ENCODE measurements at places on chromosomes 3 and 15.

DNA sequence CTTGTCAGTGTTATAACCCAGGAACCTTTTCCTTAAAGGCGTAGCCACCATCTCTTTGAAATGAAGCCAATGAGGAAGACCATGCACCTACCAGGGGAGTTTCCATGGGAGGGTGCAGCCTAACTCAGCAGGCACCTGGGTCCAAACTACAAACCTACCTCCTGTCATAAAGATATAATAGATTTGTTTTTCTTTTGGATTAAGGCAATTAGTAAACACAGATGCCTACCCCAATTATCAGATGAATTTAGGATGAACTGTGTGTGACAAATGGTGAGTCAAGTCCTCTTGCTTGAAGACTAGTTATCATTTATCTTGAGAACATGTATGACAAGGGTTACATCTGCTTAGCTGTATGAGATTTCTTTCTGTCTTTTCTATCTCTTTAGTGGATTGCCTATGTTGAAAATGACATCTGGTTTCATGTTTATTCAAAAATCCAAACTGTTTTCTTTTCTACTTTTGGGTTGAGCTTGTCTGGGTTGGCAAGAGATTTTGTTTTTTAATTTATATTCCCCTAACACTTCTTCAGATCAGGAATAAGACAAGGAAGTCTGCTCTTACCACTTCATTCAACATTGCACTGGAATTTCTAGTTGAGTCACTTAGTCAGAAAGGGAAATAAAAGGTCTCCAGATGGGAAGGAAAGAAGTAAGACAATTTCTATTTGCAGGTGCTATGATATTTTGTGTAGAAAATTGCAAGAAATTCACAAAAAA is 149.9 kb downstream of the NEK10 start:
- no peak for DNase-seq

- DNase-seq = no peak
Measured at GRCh38 chr3:120057626-120058025, 36.6 kb downstream of the GSK3B start.

DNA sequence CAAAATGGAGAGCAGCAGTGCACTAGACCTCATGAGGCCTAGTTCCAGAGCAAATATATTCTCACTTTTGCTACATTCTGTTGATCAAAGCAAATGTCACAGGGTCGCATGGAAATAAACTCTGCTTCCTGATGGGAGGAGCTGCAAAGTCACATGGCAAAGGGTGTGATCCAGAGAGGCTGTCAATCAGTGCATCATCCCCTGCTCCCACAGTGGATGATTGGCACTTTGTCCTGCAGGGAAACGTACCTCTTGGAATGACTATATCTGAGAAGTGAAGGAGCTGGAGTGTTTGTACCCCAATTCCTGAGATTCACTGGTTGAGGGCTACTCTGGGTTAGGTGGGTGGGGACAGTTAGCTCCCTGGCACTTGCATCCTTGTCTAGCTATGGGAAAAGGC is 195.1 kb upstream of the CTDSPL start:
- DNase-seq = no peak

- DNase-seq = no peak
Measured at GRCh38 chr3:108183971-108184370, 38.3 kb downstream of the IFT57 start.

GRCh38 chr3:33144433-33144832 is 30.6 kb downstream of the CRTAP start:
- DNase-seq = peak; percentile 32

GRCh38 chr15:30827625-30828303 is 76.0 kb upstream of the FAN1 start:
- DNase-seq = no peak

DNA sequence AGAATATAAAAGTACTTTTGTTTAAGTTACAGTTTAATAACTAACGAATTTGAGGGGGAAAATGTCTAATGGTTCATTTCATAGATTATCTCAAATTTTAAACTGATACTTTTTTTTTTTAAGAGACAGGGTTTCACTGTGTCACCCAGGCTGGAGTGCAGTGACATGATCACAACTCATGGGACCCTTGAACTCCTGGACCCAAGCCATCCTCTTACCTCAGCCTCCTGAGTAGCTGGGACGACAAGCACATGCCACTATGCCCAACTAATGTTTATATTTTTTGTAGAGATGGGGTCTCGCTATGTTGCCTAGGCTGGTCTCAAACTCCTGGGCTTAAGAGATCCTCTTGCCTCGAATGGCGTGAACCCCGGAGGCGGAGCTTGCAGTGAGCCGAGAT is 16.5 kb downstream of the LRRC58 start:
- DNase-seq = no peak

GRCh38 chr3:111286746-111287145 is 215.1 kb downstream of the NECTIN3 start:
- no peak for DNase-seq

GRCh38 chr3:107562969-107563529 is 40.3 kb downstream of the BBX start:
- DNase-seq = no peak

DNA sequence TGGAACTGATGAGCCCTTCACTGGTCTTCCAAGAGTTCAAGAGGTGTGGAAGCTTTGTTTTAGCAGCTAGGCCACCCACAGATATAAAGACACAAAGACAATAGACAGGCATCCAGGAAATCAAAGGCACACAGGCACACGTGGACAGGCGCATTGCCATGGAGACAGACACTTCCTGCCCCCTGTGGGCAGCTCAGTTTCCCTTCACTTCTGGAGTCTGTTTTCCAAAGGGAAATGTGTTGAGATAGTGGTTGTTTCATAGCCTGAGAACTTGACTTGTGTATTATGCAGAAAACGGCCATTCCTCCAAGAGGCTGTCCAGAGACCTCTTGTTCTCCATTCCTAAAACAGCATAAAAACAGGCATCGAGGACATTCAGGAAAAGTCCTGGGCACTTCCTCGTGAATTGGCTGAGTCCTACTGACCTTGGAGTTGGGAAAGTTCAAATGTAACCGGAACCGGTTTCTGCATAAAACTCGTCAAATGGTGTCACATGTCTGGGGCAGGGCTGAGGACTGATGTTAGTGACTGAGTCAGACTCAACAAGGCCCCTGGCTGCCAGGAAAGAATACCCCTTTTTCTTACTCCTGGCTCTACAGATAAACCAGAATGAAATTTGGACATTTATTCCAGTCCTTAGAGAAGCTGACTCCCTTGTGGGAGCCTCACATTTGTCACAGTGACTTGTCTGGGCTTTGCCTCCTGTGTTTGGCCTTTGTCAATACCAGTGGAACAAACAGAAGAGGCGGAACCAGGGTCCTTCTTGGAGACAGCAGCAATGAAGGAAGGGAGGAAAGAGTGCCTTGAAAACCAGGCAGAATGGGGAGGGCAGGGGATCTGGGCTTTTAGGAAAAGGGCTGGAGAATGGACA is 1.3 kb downstream of the ALPK3 start:
- no peak for DNase-seq

DNA sequence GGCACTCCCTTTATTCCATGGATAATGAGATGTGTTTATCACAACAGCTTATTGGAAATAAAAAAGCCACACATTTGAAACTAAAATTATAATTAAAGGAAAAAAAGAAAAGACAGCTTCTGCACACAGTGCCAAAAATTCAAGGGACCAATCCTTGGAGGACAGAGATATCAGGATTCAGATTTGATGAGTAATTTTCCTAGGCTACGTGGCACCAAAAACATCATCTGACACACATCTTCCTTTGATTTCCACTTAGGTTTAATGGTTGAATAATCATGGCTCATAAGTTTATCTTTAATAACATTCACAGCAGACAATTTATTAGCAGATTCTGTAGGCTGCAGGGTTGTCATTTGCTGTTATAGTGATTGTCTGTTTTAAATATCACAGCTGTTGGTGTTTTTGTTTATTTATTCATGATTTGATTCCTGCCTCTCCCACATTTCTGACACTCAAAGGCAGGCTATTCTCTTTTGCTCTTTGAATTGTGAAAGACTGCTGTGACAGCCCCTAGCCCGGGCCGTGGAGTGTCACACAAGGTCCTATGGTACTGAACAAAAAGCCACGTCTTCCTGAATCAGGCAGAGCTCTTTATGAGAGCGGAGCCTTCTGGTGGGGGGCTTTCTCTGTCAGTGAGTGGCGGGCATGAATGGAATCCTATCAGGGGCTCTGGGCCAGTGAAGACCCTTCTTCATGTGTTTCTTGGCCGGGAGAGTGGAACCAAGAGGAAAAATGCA is 708.5 kb downstream of the SQOR start:
- no peak for DNase-seq

DNA sequence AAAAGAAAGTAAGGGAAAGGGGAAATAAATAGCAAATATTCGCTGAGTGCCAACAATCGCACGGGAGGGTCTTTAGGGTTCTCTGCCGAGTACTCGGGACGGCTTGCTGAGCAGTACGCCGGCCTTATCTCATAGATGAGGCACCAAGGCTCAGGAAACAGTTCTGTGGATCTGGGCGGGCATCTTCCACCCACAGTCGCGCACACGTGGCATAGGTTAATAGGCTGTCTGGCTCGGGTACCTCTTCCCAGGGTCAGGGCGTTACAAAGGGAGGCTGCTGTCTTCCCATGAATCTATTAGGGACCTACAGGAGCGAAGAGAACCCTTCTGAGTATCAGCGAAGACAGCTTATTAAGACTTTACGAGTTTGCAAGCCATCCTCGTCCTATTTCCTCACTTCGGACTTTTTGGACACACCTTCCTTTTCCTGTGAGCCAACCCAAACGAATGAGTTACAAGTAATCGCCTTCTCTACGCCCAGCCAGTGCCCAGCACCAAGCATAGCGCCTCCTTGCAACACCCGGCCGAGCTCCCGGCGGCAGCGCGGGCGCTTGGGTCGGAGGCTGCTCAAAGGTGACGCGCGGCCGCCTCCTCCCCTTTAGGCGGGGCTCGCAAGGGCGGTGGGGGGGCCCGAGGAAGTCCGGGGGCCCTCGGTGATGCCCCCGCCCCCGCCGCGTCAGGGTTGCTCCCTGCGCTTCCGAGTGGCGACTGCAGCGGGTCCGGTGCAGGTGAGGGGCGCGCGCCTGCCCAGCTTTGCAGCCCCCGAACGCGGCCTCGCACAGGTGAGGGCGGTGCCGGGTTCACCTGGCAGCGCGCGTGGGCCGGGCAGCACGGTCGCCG is at the start of gene MCTP2:
Gene MCTP2 (plus strand): TSS at position 679 of the 840 bp plus-strand sequence. CDS start 66,705 bp downstream, outside the sequence.
- DNase-seq = peak; percentile 72

DNA sequence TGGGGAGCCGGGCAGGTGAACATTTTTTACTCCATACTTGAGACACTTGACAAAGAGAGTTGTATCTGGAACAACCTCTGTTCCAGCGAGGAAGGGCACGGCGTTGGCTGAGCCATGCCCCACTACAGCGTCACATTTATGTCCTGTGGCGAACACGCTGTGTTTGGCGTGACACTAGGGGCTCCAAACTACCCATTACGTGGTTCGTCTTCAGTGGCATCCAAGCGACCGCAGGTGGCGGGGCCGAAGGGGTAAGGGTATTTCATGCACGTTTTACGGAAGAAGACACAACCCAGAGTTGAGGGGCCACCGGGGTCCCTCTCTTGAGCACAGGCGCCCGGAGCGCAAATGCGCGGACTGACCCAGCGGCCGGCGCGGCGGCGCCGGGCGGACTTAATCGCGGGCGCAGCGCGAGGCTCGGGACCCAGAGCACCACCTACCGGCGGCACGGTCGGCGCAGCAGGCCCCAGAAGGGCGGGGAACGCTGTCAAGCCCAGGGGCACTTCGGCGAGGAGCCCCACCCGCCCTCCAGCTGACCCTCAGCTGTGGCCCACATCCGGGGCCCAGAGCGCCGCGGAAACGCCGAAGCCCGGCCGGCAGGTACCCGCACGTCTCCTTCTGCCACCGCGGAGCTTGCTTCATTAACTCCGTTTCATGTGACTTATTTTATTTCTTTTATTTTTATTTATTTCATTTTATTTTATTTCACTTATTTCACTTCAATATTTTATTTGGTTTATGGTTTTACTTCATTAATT is 36.4 kb upstream of the TRIM71 start:
- DNase-seq = peak; percentile 63

- DNase-seq = no peak
Measured at GRCh38 chr3:23845326-23846216, 39.8 kb downstream of the UBE2E1 start.

DNA sequence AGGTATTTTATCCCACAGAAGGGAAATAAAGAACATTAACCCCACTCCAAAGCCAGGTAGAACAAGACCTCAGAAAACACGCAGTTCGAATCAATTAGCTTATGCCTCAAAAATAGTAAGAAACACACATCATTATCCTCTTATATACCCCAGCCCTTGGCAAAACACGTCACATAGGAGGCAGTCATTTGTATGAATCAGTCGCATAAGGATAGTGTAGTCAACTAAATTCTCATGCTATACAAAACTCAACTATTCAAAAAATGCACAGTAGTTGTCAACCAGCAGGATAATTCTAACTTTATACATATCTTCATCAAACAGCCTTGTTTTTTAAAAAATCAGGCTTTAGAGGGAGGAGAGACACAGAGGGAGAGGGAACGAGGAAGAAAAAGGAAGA is 298.4 kb downstream of the FOXP1 start:
- no peak for DNase-seq

- DNase-seq = no peak
Measured at GRCh38 chr3:149621218-149622005, 36.4 kb downstream of the WWTR1 start.

GRCh38 chr15:100082761-100083402 is 258.9 kb downstream of the ADAMTS17 start:
- DNase-seq = no peak

- DNase-seq = no peak
Measured at GRCh38 chr15:35603301-35603700, 57.3 kb upstream of the DPH6 start.

- DNase-seq = no peak
Measured at GRCh38 chr3:94406595-94406994, 343.7 kb downstream of the NSUN3 start.
